Upper lobe of right lung (tissue), 1 donor: ENCODE measurements at places on chromosomes 13 and 19.
A peak's percentile ranks its signal among the peaks of the same experiment; 100 is the strongest.

DNA sequence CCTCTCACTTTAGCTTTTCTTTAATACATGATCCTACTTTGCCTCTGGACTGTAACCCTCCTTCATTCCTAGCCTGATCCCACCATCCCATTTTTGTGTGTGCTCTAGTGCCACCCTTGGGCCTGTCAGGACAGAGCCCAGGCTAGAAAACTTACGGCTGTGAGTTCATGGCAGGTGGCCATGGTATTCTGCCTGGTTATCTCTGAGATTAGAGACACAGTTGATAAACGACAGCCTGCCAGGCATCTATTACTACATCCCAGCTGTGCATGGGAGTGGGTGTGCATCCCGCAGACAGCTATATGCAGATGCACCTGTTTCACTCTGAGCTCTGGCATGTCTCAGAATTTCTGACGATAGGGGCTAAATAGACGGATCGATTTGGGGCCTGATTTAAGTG is 110.9 kb downstream of the HS6ST3 start:
- DNase-seq = no peak

DNA sequence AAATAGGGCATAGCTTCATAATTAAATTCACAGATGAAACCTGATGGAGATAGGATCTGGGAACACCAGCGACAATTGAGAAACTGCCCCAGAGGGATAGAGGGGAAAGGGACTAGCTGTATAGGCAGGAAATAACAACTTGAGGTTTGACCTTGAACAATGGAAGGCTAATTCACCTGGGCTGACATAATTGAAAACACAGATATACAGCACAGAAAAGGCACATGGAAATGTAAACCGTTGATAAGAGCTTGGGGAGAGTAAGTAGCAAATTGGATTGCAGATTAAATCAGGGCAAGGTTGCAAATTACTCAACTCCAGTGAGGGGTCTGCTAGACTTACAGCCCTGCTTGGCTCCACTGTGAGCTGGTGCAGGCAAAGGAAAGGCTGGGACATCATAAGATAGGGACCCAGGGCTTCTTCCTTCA is 246.7 kb downstream of the DLEU7 start:
- DNase-seq = no peak

DNA sequence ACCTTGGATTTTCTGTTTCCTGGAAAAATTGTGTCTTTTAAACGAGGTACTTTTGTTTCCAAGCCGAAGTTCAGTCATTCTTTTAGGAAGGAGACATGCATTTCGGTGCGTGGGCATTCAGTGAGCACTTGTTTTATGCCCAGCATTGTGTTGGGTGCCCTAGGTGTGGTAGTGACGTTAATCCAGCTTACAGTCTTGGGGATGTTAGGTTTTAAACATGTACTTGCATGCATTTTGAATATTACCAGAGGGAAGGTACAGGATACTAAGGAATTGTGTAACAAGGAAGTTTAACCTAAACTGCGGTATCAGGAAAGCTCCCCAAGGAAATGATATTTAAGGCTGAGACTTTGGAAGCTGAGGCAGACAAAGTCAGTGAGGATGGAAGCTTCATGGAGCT is 66.3 kb downstream of the ARHGAP35 start:
- DNase-seq = no peak

GRCh38 chr19:50876456-50876855 is 3.2 kb downstream of the KLK2 start:
- DNase-seq = no peak

DNA sequence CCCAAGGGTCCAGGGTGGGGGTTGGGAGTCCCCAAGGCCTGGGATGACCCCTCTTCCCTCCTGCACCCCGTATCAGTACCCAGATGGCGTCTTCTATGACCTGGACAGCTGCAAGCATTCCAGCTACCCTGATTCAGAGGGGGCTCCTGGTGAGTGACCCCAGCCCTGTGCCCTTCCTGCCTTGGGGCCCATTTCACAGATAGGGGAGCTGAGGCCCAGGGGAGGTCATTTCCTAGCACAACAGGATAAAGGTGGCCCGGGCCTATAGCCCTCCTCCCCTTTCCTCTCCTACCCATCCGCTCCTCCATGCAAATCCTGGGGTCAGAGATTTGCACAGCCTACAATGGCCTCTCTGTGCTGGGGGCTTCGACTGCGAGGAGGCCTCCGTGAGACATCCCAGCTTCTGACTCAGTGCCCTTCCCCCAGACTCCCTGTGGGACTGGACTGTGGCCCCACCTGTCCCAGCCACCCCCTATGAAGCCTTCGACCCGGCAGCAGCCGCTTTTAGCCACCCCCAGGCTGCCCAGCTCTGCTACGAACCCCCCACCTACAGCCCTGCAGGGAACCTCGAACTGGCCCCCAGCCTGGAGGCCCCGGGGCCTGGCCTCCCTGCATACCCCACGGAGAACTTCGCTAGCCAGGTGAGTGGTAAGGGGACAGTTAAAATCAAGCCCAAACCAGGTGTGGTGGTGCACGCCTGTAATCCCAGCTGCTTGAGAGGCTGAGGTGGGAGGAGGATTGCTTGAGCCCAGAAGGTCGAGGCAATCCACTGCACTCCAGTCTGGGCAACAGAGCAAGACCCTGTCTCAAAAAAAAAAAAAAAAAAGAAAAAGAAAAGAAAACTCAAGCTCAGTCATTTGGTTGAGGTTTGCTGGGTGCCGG is 3.9 kb downstream of the SPIB start:
- no peak for DNase-seq

- no peak for DNase-seq
Measured at GRCh38 chr19:32945260-32945659, 26.5 kb downstream of the CEP89 start.

- DNase-seq = no peak
Measured at GRCh38 chr19:45646345-45646698, 7.1 kb upstream of the EML2 start.

DNA sequence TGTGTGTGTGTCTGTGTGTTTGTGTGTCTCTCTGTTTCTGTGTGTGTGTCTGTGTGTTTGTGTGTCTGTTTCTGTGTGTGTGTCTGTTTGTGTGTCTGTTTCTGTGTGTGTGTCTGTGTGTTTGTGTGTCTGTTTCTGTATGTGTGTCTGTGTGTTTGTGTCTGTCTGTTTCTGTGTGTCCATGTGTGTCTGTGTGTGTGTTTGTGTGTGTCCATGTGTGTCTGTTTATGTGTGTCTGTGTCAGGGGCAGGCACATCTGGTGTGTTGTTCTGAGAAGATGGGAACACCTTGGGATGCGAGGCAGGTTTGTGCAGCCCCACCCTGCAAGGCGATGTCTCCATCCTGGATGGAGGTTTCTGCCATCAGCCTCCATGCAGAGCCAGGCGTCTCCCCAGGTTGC is 275.8 kb upstream of the SOX1 start:
- no peak for DNase-seq

- DNase-seq = no peak
Measured at GRCh38 chr19:51976852-51977251, 9.8 kb downstream of the ZNF350 start.

DNA sequence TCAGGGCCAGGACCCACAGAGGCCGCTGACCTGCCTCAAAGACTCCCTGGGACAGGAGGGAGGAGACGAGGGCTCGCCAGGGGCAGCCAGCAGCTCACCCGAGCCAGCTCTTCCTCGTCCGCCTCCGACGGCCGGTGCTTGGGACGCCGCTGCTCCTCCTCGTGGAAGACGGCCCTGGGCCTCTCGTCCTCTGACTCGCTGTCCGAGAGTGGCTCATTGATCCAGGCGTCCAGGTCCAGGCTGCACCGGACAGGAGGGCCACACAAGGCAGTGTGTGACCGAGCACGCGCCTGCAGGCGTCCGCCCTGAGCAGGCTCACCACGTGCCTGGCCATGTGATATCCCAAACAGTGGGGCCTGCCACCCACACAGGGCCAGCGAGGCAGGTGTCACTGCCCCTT is 19.8 kb downstream of the IZUMO4 start:
- no peak for DNase-seq

DNA sequence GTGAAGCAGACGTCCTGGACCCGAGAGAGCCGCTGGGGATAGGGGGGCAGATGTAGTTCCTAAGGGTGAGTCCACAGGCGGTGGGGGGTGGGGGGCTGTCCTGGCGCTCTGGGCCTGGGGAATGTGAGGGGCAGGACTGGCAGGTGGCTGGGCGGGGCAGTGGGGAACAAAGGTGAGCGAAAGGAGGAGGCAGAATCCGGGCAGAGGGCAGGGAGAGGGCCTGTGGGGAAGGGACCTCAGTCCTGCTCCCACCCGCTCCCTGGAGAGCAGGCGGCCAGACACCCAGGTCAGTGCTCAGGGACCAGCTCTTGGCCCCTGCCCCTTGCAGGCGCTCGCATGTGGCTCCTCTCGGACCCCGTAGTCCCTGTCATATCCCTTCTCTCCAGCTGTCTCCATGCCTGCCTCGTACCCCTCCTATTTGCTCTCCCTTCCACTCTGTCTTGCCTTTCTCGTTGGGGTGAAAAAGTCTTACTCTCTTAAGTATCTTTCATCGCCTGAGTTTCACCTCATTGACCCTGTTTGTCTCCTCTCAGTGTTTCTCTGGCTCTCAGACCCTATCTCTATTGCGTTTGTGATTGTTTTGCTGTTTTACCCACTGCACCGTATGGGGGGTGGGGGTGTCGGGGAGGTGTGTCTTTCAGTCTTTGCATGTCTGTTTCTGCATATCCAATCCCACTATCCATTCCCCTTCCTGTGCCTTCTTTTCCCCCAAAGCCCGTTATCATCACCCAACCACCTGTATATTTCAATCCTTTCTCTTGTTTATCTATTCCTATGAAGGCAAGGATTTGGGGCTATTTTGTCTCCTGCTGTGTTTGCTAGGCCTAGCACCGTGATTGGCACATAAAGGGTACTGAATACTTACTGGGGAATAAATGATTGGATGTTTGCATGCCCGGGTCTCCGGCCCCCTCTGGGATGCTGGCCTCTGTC is 5.8 kb downstream of the SPHK2 start:
- no peak for DNase-seq

DNA sequence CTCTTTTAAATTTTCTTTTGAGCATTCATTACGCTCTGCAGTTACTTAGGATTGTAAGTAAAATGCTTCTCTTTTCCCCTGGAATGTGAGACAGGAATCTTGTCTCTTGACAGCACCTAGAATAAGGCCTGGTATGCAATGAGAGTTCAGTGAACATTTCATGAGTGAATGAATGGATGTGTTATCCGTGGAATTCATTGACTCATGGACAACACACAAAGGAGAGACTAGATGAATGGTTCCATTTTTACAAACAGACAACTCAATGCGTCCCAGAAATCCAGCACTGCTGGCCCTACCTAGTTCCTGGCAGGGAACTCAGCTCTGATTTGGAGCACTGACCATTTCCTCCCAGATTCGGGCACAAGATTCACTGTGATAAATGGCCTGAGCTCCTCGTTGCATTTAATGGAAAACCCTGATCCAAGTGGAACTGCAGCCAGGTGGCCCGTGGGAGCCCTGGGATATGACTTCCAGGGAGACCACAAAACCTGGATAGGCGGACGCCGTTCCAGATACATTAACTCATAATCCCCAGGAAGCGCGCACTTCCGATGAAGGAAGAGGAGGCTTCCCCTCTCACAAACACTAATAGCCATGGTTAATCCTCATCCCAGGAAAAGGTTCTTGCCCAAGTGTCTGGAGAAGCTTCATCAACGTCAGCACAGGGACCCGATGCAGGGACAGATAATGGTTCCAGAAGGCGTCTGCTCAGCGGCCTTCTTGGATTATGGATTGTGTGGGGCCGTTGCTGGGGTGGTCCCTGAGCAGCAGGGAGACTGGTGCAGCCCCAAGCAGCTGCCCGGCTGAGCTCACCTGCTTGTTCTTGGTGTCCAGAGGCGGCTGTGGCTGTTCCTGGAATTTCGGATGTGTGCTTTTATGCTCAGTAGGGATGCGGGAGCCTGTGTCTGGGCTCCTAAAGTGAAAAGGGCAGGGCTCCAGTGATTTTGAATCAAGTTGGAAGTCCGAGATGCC is 211.1 kb upstream of the TSHZ3 start:
- no peak for DNase-seq

DNA sequence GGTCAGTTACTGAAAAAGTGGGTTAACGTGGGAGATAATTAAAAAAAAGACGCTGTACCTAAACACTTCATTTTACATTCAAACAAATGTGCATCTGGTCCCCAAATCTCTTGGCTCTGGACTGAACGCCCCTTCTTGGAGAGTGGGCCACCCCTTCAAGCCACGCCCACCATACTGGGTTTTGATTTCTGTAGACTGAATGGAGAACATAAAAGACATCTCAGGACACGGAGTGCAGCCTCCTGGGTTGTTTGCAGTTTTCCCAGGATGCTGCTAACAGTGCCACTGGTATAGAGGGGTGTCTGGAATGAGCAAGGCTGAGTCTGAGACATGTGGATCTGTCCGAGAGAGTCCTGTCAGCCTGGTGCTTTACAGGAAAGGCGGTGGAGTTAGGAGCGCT is 10.6 kb downstream of the TFDP1 start:
- DNase-seq = peak; percentile 9

DNA sequence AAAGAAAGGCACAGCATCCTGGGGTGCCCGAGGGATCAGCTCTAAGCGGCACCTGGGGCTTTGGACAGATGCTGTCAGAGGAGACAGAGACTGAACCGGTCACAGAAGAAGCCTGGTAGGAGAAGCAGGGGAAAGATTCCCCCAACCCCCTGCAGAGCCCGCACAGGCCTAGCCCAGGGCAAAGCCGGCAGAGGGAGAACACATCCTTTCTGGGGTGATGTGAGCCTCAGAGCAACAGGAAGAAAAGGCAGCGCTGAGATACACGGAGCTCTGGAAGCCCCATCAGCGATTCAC is 101.2 kb downstream of the CRYL1 start:
- DNase-seq = no peak

DNA sequence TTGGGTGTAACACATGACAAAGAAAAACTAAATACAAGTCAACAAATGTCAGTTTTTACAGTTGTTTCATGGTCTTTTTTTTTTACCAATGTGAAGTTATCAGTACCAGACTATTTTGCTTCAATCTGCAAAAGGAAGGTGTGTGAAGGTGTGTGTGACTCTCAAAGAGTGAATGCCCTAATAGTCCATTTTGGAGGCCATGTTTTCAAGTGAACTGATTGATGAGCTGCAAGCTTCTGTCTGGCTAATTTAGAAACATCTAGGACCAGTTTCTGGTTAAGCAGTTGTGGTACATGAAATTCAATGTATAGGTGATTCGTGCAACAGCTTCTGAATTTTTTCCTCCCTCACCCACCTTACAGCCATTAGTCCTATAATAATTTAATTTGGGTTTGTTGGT is 16.1 kb downstream of the KLF5 start:
- no peak for DNase-seq

DNA sequence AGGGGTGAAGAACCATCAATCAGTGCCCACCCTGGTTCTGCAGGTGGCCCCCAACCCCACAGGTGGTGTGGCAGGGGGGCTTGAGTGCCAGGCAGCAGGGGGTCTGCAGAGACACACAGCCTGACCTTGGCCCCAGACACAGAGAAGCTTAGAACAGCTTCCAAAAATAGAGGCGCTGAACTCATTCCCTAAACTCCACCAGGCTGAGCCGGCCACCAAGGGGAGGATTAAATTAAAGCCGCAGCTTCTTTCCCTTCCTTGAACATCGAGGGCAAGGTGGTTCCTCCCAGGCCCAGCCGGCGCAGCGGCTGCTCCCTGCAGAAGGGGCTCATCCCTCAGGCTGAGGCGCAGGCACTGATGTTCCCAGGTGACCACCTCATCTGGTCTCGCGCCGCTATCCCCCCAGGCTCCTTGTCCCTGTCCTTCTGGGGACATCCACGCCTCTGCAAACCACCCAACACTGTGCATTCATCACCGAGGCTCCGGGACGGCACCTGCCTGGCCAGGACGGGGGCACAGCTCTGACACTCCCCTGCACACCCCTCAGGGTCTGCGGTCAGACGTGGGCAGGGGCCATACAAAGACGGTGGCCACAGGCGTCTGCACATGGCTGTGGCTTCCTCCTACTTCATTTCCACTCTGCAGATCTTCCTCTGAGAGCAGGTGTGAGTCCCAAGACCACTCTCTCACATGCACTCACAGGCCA is 30.9 kb downstream of the LAMP1 start:
- no peak for DNase-seq

GRCh38 chr13:110455941-110456340 is 105.6 kb downstream of the RAB20 start:
- DNase-seq = peak; percentile 87
